ENCODE measurements at places on chromosomes 13 and 19.

- no peak for DNase-seq
Observed at GRCh38 chr19:6238643-6239281, 41.0 kb downstream of the MLLT1 start.

DNA sequence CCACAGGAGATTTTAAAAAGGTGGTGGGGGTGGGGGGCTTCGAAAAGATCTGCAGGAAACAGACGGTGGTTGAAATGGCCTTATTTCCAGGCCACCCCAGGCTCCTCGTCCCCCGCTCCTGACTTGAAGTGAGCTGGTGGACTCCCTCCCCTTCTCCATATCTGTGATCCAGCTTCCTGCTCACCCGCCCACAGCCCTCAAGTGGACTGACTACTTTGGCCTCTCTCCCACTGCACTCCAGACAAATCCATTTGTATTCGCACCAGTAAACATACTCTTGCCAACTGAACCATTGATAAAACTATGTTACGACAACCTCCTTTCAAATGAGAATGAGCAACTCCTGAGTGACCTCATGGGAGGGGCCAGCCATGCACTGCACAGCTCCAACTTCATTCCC, 259.5 kb downstream of the COL4A1 start:
- no peak for DNase-seq

- DNase-seq = no peak
Observed at GRCh38 chr13:23003446-23003845, 177.3 kb upstream of the SGCG start.

DNA sequence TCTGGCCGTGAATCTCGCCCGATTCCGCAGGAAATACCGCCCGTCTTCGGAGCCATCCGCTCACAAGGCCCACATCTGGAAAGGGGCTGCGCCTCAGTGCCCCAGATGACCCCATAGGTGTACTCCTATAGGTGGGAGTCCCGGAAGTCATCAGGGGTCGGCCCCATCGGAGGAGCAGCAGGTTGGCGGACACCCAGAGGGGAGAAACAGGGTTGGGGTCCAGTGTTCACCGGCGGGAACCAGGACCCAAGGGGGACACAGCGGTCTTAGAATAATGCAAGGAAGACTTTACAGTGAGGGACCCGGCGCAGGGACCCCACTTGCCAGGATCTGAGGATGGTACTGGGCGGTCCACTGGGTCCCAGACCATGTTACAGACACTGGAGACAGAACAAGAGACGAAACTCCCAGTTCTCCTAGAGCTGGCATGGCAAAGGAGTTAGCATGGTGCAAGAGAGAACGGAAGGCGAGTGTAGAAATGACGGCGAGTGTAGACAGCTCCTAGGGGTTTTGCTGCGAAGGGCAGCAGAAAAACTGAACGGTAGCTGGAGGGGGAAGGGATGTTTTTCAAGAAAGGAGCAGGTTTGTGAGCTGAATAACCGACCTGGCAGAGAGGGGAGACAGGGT, 4.2 kb upstream of the RGL3 start:
- DNase-seq = no peak

DNA sequence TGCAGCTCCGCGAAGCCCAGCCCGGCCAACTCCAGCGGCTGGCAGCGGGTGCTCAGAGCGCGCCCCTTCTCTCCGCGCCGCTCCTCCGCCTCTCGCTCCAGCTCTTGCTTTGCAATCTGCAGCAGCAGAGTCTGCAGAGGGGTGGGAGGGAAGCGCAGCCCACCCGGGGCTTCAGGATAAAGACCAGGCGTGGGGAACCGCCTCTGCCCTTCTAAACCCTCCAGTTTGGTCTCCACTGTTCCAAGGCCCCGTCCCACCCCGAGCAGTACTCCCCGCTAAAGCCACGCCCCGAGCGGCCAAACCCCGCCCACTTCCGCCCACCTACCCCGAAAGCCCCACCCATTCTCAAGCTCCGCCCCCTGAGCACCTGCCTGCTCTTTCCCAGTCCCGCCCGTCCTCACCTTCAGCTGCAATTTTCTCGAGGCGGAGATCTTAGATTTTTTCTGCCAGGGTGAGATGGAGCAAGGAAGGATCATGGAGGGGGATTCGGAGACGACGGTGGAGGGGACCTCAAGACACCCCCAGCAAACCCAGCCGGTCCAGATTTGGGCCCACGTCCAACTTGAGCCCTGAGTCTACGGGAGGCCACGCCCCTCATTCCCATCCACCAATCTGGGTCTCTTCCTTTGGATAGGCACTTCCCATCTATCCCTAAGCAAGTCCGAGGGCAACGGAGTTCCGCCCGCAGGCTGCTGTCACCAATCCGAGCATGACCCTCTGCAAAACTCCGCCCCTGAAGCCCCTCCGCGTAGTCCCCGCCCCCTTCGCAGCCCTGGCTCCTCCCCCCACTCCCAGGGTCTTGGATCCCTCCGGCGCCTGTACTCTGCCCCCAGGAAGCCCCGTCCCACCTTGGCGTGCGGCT, 1.1 kb downstream of the TNNI3 start:
- DNase-seq = no peak

DNA sequence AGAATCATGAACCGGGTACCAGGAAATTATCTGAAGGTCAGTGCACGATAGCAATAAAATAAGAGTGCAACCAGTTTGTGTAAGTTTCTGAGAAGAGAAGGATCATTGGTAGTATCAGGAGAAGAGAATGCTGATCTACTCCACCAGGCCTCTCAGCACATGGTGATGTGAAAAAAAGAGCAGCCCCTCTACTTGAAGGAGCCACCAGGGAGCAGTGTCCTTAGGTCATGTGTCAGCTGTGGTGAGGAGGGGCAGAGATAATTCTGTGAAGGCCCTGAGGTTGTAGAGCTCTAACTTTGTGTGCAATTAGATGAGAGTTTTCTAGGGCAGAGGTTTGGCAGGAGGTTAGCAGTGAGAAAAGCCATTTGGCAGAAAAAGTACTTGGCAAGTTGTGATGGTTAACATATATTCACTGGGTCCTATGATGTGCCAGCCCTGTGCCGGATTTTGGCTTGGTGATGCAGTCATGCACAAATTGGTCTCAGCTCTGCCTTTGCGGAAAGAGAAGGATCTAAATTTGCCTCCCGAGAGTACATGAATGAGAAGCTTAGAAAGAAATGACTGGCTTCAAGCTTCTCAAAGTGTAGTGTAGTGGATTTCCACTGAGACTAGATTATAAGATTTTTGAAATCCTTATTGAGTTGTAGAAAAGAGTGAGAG, 19.2 kb upstream of the ZC3H13 start:
- no peak for DNase-seq

GRCh38 chr13:40576369-40576768, 90.1 kb downstream of the FOXO1 start:
- no peak for DNase-seq

- no peak for DNase-seq
Observed at GRCh38 chr19:10316229-10317044, 622 bp upstream of the FDX2 start.

GRCh38 chr13:92721620-92722019, 505.0 kb upstream of the GPC6 start:
- no peak for DNase-seq

- DNase-seq = no peak
Observed at GRCh38 chr13:34167347-34167746, 349.4 kb downstream of the RFC3 start.

- no peak for DNase-seq
Observed at GRCh38 chr19:38657633-38658222, 10.3 kb downstream of the ACTN4 start.

DNA sequence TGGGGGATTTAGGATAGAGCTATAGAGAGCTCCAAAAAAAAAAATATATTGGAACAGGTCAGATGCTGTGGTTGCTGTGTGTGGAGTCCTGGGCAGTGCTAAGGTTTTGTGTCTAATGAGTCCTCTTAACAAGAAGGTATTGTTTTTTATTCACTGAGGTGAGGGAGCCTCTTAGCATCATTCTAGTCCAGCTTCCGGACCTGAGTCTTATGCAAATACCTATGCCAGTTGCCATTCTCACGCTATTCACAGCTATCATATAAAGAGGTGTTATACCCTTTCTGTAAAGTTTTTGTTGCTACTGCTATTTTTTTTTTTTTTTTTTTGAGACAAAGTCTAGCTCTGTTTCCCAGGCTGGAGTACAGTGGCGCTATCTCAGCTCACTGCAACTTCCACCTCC, 1.4 kb downstream of the NLRP2 start:
- DNase-seq = no peak

- no peak for DNase-seq
Observed at GRCh38 chr13:106987427-106987785, 419.5 kb upstream of the ARGLU1 start.

DNA sequence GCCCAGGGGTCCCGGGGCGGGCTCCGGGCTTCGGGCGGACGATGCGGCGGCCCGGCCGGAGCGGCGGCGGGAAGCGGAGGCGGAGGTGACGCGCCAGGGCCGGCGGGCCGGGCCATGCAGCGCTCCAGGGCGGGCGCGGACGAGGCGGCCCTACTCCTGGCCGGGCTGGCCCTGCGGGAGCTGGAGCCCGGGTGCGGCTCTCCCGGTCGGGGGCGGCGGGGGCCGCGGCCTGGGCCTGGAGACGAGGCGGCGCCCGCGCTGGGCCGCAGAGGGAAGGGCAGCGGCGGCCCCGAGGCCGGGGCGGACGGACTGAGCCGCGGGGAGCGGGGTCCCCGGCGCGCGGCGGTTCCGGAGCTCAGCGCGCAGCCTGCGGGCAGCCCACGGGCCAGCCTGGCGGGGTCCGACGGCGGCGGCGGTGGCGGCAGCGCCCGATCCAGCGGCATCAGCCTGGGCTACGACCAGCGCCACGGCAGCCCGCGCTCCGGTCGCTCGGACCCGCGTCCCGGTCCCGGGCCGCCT, 362 bp downstream of the WTIP start:
- DNase-seq = no peak

DNA sequence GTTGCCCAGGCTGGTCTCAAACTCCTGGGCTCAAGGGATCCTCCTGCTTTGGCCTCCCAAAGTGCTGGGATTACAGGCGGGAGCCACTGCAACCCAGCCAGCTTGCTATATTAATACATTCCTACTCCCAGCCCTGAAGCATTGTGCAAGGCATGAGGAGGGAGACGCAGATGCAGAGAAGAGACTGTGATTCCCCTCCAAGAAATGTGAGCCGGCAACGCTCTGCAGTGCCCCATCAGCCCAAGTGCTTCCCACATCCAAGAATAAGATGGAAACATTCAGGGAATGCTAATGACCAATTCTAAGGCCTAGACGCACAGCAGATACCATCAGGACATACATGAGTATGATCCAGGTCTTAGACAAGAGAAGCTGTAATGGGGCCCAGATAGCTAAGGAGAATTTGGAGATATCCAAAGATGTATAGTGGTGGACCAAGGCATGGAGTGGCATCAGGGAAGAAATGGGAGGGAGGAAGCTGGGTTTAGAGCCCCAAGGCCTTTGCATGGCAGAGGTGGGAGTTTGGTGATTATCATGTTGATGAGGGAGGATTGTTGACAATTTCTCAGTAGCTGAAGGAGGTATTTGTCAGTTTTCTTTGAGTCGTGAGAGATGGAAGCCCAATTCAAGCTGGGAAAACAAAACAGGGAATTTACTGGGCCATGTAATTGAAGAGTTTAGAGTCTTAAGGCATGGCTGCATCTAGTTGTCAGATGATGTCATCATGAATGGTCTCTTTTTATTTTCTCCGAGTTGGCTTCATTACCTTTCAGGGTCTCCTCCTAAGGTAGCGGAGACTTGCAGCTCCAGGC, 2.9 kb downstream of the PPM1N start:
- no peak for DNase-seq

GRCh38 chr19:498511-498891, 2.2 kb downstream of the MADCAM1 start:
- no peak for DNase-seq

Data from T-helper 1 cell (primary cell).